AG20443 (cell line): ENCODE measurements at places on chromosomes 7 and 10.

GRCh38 chr7:48251766-48252165 is 80.5 kb downstream of the ABCA13 start:
- DNase-seq = no peak

GRCh38 chr7:158157460-158157859 is 430.2 kb downstream of the PTPRN2 start:
- no peak for DNase-seq

DNA sequence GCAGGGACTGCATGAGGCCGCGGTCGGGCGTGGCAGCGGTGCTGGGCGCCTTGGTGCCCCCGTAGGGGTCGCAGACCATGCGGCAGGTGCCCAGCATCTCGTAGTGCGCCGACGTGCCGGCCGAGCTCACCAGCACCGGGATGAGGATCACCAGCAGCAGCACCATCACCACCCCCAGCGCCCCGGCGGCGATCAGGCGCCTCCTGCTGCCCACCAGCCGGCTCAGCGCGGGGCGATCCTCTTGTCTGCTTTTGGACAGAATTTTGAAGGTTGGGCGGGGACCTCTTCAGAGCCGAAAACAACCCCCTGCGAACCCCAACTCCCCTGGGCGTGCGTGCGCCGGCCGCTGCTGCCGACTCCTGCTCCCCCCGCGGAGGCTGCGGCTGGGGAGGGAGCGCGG is 779 bp downstream of the C1QL3 start:
- peak; percentile 67 for DNase-seq

- peak; percentile 87 for DNase-seq
Observed at GRCh38 chr10:110353244-110354119, 48.8 kb upstream of the SMNDC1 start.

DNA sequence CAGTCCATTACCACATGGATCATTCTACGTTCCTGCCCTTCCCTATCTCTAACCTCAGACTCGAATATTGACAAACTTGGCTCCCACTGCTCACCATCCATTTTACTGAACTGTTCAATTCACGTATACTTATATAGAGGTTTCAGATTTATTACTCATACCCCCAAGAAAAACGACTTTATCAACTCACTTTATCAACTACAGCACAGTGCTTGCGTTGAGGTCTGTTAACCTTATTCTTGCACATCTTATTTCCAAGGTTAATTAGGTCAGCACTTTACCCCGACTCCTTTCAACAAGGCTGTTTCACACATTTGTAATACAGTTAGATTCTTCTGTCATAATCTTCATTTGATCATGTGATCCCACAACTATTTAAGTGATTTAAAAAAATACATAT is 162.3 kb upstream of the AHR start:
- DNase-seq = no peak

DNA sequence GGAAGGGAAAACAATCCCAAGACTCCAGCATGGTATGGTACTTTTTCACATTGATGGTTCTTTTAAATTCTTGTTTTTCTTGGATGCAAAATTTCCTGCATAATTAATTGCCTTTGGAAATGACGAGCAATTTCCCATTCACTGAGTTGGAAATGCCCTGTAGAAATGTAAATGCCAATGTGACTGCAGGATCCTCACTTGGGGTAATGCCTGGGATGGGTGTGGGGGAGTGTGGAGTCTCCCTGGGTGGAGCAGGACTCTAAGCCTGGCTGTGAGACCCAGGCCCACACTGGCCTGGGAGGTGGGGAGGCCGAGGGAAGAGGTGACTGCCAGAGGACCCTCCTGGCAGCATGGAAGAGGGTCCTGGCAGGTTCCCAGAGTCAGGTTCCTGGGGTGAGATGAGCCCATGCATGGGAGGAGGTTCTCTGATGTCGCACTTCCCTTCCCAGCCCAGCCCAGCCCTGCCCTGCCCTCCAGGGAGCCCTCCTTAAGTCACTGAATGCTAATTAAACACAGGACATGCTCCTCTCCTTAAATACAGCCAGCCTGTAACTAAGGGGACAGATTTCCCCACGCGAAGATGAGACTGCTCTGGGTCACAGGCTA is 157.9 kb downstream of the GFRA1 start:
- peak; percentile 32 for DNase-seq

- DNase-seq = peak; percentile 88
Observed at GRCh38 chr10:74589226-74589673, 237.2 kb upstream of the KAT6B start.

GRCh38 chr7:55326081-55326835 is 38.9 kb upstream of the LANCL2 start:
- peak; percentile 34 for DNase-seq

- no peak for DNase-seq
Observed at GRCh38 chr10:58644311-58644710, 131.6 kb downstream of the BICC1 start.
